Bronchial epithelial cell (primary cell): ENCODE measurements at places on chromosomes 11 and 22.

DNA sequence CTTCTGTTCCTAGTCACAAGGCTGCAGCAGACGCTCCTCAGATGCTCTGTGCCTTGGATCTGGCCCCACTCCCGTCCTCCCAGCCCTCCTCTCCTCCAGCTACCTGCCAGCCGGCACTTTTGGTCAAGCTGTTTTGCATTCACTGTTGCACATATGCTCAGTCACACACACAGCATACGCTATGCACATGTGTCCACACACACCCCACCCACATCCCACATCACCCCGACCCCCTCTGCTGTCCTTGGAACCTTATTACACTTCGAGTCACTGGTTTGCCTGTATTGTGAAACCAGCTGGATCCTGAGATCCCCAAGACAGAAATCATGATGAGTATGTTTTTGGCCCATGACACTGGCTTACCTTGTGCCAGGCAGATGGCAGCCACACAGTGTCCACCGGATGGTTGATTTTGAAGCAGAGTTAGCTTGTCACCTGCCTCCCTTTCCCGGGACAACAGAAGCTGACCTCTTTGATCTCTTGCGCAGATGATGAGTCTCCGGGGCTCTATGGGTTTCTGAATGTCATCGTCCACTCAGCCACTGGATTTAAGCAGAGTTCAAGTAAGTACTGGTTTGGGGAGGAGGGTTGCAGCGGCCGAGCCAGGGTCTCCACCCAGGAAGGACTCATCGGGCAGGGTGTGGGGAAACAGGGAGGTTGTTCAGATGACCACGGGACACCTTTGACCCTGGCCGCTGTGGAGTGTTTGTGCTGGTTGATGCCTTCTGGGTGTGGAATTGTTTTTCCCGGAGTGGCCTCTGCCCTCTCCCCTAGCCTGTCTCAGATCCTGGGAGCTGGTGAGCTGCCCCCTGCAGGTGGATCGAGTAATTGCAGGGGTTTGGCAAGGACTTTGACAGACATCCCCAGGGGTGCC lies 109.8 kb downstream of the BCR start:
- DNase-seq = peak; percentile 29

DNA sequence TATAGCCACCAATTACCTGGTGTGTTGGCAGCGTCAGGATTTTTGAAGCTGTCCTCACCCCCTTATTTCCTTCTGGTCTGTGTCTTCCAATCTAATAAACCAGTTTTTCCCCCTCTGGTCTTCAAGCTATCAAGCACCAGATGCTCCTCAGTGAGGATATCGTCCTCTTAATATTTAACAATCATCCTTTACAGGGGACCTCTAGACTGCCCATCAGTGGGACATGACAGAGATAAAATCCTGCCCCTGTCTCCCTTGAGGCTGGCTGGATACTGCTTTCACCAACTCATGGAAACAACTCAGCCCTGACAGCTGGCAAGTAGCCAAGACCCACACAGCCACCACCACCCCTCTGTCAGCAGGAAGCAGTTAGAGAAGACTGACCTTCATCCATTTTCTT lies 421.0 kb upstream of the API5 start:
- no peak for DNase-seq

- DNase-seq = peak; percentile 38
Measured at GRCh38 chr11:10032935-10033334, 261.1 kb downstream of the SBF2 start.

GRCh38 chr11:58769308-58769707 lies 37.6 kb upstream of the GLYAT start:
- no peak for DNase-seq

DNA sequence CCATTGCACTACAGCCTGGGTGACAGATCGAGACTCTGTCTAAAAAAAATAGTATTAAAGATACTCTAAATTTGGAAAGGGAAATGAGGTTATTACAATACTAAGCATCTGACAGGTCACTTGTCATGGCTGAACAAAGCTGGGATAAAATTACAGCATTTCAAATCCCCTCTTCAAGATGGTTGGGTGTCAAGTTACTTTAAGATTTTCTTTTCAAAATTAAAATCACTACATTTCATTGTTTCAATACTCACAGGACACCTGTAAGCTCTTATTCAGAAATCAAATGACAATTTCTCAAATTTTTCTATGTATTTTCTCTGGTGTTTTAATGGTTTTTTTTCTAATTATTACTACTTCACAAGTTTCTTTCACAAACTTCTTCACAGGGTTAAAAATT lies 5.7 kb downstream of the TAF1D start:
- no peak for DNase-seq

DNA sequence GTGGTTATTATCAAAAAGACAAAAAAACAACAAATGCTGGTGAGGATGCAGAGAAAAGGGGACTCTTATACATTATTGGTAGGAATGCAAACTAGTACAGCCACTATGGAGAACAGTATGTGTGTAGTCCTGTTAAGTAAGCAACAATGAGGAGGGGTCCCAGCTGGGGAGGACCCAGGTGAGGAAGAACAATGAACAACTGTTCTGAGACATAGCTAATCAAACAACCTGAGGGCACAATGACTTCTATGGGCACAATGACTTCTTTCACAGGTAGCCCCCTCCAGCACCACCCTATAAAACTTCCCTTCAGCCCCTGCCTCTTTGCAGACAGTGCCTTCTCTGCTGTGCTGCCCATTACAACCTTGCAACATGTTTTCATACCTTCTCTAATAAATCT lies 5.6 kb downstream of the JAML start:
- DNase-seq = no peak

DNA sequence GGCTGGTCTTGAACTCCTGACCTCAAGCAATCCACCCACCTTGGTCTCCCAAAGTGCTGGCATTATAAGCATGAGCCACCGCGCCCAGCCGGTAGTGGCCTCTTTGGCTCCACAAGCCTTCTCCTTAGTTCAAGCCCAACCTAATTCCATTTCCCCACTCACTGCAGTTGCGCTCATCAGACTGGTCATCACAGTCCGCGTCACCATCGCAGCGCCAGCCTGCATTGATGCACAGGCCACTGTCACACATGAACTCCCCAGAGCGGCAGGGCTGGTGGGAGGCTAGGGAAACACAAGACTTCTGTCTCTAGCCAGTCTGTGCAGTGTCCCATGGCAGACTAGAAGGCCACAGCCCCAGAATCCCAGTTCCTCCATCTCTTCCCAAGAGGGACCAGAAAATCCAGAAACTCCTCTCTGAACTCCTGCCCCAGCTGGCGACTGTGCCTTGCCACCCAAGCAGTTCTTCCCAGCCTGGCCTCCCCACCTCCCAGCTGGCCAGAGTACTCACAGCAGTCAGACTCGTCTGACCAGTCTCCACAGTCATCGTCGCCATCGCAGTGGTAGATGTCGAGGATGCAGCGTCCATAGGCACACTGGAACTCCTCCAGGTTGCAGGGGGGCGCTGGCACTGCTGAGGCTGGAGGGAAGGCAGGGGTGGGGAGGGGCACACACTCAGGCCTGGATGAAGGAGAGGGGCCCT lies 19.8 kb downstream of the LRP4 start:
- DNase-seq = peak; percentile 60

- DNase-seq = no peak
Measured at GRCh38 chr22:37990301-37990700, 5.9 kb upstream of the SOX10 start.

GRCh38 chr11:72700146-72700545 lies 25.9 kb upstream of the PDE2A start:
- DNase-seq = peak; percentile 56

DNA sequence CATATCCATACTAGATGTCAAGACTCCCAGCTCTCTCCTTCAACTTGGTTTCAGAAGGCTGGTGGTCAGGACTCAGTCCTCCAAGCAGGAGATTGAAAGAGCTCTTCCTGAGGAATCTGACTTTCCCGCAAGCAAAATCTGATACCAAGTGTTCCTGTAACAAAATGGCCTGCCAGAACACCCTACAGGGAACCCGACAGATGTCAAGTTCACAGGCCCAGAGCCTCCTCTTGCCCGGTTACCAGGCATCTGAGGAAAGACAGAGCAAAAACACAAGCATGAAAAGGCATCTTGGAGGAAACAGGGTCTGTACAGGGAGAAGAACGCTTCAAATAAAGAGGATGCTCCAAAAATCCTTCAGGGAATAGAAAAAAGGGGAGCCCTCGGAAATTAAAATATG lies 8.7 kb upstream of the KCNJ5 start:
- DNase-seq = no peak
